ENCODE measurements at places on chromosomes 16 and 17. TPM values are rescaled to one million over a fixed set of nuclear protein-coding genes. Genes with fewer than 3 reads are reported as not detected.

The C16orf54 gene
- total RNA-seq: not detected

The SLC52A1 gene
- total RNA-seq: 0.69 TPM

The TBC1D3B gene
- 3.2 TPM for total RNA-seq

The SLC5A11 gene
- total RNA-seq: not detected

The CPNE7 gene
- 48.7 TPM for total RNA-seq
